ENCODE measurements at places on chromosomes 3 and 15.

DNA sequence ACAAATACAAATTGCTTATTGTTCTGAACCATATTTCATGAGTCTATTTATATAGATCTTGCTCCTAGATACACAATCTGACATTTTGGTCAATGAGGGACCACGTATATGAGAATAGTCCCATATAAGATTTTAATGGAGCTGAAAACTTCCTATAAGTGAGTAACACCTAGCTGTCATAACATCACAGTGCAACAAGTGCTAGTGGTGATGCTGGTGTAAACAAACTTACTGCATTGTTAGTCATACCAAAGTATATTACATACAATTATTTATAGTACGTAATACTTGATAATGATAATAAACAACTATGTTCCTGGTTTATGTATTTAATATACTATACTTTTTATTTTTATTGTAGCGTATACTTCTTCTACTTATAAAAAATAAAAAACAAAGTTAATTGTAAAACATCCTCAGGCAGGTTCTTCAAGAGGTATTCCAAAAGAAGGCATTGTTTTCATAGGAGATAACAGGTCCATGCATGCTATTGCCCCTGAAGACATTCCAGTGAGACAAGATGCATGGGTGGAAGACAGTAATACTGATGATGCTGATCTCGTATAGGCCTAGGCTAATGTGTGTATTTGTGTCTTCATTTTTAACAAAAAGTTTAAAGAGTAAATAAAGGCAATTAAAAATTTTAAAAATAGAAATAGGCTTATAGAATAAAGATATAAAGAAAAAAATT, 46.8 kb upstream of the NAALADL2 start:
- no peak for DNase-seq

DNA sequence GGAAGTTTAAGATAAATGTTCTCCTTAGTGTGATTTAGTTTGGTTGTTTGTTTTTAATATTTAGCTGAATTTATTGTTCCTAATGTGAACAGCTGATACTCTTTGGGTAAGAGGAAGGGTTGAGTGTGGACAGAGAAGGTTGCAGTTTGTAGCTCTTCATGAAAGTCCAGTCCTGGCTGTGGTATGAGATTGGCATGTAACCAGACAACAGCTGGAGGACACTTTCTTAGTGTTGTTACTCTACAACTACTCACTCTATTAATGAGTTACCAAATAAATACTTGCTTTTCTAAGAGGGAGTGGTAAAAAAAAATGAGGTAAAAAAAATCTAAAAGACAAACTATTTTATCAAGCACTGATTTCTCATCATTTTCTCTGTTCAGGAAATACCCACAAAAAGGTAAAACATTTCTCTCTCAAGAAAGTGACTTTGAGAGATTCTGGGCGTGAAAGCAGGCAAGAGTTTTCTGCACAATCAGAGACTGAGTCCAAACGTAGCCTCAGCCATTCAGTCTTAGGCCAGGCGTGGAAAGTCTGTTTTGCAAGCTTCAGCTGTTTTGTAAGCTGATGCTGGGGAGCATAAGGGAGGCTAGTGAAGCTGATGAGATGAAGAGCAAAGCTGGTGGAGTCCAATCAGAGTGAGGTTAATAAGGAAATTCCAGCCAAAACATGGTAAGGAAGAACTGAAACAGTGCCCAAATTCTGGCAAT, 138.5 kb upstream of the ARPP21 start:
- no peak for DNase-seq

DNA sequence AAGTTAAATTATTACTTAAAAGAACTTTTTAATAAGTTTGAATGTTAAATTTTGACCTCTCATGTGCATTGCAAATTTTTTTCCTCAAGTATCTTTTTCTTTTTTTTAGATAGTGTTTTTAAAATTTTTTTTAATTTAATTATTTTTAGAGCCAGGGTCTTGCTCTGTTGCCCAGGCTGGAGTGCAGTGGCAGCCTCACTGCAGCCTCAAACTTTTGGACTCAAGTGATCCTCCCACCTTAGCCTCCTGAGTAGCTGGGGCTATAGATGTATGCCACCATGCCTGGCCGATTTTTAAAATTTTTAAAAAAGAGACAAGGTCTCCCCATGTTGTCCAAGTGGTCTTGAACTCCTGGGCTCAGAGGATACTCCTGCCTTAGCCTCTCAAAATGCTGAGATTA, 14.4 kb downstream of the PDE8A start:
- DNase-seq = no peak

DNA sequence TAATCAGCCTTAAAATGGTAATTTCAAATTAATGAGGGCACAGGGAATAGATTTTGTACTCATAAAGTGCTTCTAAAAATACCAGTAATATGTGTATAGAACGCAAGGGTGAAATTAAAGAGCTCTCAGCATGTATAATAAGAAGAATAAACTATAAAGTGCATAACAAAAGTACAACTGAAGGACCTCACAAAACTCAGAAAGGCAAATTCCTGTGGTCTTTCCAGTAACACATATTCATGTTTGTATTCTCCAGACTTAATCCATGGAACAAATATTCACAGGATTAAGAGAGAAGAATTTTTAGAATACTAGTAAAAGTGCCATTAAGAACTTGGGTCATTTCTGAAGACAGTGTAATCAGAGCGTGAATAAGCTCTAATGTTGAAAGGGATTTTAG, 646.3 kb downstream of the CADM2 start:
- DNase-seq = no peak

GRCh38 chr3:175336406-175337133, 477.4 kb downstream of the NAALADL2 start:
- DNase-seq = no peak

GRCh38 chr15:91073077-91073476, 27.0 kb upstream of the SV2B start:
- no peak for DNase-seq

DNA sequence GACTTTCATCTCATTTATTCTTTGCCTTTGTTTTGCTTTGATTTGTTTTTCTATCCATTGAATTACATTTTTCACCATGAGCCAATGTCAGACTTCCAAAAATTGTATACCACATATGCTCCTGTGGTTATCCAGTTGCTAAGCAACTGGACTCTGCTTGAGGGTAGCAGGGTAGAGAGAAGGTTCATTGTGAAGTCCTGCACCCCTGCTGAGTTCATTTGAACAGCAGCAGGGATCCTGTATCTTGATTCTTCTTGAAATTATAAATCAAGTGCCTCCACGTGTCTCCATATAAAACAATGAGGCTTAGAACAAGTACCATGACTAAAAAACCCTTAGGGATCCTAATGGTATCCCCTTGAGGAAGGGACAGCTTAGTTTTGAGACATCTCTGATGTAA, 449.3 kb downstream of the ROBO2 start:
- DNase-seq = no peak

GRCh38 chr15:87561641-87562040, 694.9 kb downstream of the NTRK3 start:
- DNase-seq = no peak

DNA sequence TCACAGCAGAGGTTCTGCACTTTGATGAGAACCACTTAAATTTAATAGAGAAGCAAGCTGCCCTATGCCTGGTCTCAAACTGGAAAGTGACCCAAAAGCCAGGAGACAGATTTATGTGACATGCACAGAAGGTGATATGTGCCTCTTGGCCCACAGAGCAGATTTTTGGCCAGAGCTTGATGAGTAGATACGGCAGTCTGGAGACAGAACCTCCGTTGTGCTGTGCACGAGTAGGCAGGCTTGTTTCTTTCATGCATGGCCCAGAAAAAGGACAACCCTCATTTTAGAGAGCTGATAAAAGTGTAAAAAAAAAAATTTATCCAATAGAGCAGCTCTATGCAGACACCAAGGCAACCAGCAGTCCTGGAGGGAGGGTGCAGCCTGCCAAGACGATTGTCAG, 423.1 kb downstream of the CNTN6 start:
- no peak for DNase-seq

DNA sequence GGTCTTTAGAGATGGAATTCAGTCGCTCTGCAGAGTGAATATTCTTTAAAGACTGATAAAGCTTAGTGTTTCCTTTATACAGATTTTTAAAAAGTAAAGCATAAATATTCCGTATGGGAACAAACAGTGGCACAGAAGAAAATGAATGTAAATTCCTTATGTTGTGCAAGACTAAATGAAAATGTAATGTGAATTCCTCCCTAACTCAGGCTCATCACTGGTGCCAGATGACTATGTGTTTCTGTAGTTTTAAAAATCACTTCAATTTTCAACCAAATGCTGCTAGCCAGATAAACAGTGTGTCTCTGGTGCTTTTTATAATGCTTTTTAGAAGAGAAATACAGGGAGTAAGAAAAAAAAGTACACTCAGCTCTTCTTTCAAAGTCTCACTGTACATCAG, 154.8 kb upstream of the SNTN start:
- DNase-seq = no peak

- no peak for DNase-seq
These were observed 345.1 kb downstream of the FEZF2 start for GRCh38 chr3:62028236-62028635.

- no peak for DNase-seq
These were observed 141.2 kb downstream of the SERPINI1 start for GRCh38 chr3:167876620-167877281.

DNA sequence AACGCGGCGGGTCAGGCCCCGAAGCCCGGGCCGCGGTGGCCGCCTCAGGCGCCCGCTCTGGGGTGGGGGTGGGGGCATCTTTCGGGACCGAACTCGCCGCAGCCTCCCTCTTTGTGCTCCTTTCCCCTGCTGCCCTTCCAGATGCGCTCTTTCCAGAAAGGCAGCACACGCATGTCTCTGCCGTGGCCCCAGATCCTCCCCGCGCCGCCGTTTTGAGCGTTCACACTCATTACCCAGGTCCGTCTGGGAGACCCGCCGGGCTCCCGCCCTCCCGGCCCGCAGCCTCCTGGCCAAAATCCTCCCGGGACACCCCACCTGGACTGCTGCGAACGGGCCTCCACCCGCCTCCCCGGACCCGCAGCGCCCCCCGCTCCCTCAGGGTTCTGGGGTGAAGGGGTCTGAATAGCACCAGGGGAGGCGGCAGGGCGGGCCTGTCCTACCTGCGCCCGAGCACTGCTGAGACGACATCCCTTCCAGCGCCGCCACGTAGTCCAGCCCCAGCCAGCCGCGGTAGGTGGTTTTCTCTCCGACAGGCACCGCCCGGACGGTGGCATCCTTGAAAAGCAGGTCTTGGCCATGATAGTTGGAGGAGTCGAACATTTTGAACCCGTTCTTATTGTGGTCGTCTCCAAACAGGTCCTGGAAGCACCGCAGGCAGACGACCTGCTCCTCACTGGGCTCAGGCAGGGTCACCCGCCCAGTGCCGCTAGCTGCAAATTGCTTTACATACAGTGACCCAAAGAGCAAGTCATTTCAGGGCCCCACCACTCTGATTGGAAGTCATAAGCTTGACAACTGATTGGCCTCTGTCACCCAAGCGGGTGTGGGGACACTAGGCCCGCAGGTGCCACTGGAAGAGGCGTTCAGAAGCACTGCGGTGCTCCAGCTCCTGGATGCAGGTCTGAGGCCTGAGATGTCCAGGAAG, 25.9 kb downstream of the MELTF start:
- no peak for DNase-seq

- no peak for DNase-seq
These were observed 492.8 kb upstream of the PROK2 start for GRCh38 chr3:72277710-72278109.

DNA sequence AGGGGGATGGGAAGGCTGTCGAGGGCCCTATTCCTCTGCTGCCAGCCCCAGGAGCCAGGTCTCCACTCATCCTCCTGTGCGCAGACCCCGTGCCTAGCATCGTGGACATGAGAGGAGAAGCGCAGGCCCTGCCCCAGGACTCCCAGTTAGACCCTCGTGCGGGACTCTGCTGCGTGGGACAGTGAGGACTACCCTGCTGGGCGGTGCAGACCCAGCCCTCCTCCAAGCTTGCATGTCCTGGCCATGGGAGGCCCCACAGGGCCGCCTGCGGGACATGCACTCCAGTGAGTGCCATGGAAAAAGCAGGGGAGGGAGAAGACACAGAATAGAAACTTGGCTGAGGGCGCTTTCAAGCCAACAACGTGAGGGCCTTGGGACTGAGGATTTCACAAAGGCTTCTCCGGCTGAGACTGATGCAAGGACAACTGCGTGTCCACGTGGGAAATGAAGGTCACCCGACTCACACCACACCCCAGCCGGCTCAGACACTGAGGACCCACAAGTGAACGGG, 62.6 kb upstream of the IQSEC1 start:
- DNase-seq = no peak

DNA sequence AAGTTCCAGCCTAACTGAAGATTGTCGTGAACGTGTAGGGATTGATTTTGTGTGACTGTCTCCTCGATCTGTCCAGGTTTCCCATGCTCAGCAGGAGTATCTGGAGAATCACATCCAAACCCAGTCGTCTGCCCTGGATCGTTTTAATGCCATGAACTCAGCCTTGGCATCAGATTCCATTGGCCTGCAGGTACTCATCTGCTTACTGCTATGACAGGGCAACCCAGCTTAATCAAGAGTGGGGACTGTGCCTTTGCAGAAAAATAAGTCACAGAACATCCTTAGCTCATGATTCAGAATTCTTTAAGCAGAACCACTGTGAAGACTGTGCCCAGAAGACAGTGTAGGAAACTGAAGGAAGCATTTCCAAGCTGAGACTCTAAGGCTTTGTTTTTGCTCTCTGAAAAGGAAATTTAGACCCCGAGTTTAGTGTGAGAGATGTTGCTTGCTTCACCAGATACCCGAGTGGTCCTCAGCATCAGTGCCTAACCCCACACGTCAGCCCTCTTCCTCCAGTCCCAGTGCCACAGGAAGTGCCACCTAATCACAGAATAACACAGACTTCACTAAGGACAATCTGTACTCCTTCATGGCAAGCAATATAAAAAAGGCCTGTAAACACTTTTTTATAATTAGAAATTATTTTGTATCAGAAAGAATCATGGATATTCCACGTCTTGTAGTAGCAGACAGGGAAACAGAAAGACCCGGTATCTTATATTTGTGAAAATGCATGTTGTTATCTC, 34.2 kb downstream of the MYZAP start:
- no peak for DNase-seq

DNA sequence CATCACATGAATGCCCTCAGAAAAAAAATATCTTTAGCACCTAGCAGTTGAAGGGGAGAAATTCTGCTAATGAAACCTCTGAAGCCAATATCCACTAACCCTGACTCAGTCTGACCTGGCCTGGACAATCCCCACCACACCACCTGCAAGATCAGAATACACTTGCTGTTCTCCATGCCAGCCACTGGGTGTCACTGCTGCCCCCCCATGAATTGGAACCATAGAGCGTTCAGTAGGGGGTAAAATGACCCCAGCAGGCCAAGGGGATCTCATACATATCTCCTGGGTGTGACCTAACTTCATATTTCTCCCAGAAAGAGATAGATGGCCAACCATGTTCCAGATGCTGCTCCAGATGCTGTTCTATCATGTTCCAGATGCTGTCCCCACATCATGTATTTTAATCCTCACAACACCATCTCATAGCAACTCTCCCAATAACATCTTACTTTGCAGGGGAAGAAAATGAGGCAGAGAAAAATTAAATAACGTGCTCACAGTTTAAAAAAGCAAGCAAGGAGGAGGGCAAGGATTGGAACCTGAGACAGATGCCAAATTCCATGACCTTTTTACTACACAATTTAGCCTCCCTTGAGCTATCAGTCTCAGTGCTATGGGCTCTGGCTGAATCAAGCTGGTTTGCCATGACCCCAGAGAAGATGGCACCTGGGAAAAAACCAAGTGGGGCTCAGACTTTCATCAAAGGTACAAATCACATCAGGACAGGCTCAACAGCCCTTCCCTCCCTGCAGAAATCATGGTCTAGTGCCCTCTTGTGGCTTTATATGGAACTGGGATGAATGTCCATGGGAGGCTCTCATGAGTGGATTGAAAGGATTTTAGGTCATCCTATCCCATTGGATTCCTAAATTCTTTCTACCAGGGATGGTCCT, 12.4 kb downstream of the NTRK3 start:
- DNase-seq = no peak
